ENCODE measurements at places on chromosomes 3 and 15. TPM values are rescaled to one million over a fixed set of nuclear protein-coding genes. Genes with fewer than 3 reads are reported as not detected.

OIP5 gene
- total RNA-seq: 1.7 TPM

ITIH1 gene
- total RNA-seq: not detected

DNASE1L3 gene
- total RNA-seq: not detected

SCN5A gene
- 2.3 TPM for total RNA-seq

SOX14 gene
- not detected for total RNA-seq

Data from astrocyte (in vitro differentiated cells and primary cell).